Activated CD4-positive, alpha-beta T cell treated with anti-CD3 and anti-CD28 coated beads, Interleukin-2, amount 50 U/mL, for 48 hours (primary cell): ENCODE measurements at places on chromosomes 12 and 14.

DNA sequence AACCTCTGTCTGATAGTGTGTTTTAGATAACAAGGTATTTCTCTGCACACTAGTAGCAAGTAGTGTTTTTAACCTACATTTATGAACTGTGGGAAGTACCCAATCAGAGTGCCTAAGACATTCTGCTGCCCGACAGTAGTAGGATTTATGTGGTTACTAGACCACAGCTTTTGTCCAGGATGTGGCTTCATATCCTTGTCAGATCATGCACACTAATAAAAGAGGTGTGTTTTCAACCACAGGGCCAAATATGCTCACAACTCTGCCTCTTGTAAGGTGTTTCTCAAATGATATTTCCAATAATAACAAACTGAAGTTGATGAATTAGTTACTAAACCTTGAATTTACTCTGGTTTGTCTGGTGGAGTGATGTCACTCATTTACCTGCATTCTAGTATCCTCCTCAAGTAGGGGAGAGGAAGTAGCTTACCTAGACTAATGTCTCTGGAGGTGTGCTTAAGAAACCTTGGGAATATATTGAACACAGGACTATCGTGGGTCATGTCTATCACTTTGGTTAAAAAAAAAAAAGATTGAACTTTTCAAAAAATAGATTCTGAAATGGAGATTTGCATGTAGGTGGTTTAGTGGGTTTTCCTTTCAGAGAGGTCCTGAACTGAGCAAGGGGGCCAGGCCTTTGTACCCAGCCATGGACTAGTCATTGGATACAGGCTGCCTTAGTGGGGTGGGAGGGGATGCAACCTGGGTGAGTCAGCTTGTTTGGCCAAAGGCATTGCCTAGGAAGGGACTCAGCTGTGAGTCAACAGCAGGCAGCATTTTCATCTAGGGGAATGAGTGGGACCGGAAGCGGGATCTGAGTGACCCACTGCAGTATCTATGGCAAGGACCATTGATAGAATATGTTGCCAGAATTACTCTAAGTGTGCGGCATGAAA is 14.1 kb downstream of the FBXW8 start:
- DNase-seq, result peak; percentile 44

- no peak for DNase-seq
These were observed 4.7 kb downstream of the MAP3K9 start for GRCh38 chr14:70804556-70805162.

DNA sequence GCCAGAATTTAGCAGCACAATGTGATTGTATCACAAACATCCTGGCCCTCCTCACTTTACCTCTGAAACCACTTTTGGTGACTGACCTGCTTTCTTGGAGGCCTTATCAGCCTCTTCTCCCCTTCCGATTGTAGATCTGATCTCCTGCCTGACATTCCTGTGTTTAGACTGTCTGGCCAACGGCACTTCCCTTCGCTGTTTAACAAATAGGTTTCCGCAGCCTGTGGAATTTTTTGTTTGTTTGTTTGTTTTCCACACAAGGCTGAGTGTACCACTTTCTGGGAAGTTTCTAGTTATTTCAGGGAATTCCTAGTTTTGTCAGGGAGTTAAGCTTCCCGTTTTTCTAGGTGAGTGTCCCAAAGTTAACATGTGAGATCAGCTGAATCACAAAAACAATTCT is 65.9 kb upstream of the CDKN3 start:
- no peak for DNase-seq

GRCh38 chr12:130444061-130444460 is 106.4 kb downstream of the PIWIL1 start:
- no peak for DNase-seq

DNA sequence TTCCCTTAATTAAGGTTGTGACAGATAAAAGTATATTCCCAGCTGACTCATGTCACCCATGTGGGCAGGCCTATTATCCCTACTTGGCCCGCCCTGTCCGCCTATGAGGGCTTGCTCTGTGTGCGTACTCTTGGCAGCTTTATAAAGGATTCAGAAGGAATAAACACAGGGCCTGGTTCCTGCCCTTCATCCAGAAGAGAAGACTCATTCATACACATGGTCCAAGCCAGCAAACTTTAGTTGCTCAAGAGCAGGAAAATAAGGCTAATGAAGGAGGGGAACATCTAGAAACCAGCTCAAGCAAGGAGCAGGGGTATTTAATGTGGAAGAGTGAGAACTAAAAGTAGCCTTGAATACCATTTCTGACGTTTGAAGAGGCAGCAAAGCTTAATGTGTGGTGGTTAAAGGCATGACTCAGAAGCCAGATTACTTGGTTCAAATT is 141.9 kb downstream of the CRADD start:
- DNase-seq, result no peak

DNA sequence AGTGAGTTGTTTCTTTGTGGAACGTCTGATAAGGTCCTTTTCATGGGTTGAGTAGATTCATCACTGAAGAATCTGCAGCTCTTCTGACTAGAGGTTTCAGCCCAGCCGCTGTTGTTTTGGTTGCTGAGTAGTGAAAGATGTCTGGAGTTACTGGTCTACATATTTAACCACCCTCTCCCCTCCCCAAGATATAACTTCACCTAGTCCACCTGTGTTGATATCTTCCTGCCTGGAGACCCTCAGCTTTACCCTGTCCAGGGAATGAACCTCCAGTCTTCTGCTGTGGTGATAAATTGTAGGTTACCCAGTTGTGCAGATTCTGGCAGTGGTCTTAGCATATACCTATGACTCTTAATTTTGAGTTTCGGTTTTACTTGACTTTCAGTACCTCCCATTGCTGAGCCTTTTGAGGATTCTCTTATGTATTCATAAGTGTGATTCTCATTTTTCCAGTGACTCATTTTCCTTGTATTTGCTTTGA is 62.9 kb downstream of the CCDC91 start:
- DNase-seq, result peak; percentile 65

- no peak for DNase-seq
These were observed 8.1 kb downstream of the GPR84 start for GRCh38 chr12:54356228-54356627.

GRCh38 chr14:51884086-51884927 is 23.9 kb downstream of the GNG2 start:
- DNase-seq, result no peak

- DNase-seq, result no peak
These were observed 5.2 kb downstream of the LRTM2 start for GRCh38 chr12:1825382-1826102.

DNA sequence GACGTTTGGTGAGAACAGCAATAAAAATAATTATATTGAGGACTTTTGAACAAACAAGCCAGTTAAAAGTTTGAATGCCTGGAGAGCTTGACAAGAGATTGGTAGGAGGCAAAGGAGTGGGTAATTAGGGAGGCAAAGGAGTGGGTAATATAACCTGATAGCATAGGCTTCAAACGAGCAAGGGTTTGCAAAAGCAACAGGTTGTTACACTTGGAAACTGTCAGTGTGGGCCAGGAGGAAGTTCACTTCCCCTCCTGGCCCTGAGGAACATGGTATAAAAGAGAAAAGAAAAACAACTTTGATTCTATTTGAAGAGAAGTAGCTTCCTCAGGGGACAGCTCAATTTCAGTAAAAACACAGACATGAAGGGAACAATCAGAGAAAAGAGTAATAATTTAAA is 121.7 kb downstream of the CCER1 start:
- DNase-seq, result no peak

DNA sequence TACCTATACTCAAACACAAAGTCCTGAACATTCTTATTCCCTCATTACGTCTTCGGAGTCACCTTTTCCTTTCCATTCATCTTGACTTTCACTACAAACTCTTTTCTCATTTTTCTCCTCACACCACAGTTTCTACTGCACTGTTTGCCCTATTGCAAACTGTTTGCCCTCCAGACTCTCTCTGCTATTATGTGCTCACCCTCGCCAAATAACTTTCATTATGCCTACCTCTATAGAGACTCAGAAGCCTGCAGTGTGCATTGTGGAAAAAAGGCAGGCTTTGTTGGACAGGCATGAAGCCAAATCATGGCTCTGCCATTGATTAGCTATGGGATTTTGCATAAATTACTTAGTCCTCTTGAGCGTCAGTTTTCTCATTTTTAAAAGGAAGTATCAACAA is 246.6 kb upstream of the CCDC196 start:
- no peak for DNase-seq

GRCh38 chr12:31736472-31736871 is 7.7 kb upstream of the AMN1 start:
- DNase-seq, result peak; percentile 67

GRCh38 chr12:100953677-100954076 is 159.1 kb downstream of the ANO4 start:
- no peak for DNase-seq

- DNase-seq, result no peak
These were observed 13.1 kb upstream of the RASSF9 start for GRCh38 chr12:85849344-85849743.

- peak; percentile 63 for DNase-seq
These were observed 783 bp downstream of the CORO1C start for GRCh38 chr12:108730365-108731104.

GRCh38 chr12:4099276-4099675 is 174.3 kb upstream of the CCND2 start:
- DNase-seq, result no peak

DNA sequence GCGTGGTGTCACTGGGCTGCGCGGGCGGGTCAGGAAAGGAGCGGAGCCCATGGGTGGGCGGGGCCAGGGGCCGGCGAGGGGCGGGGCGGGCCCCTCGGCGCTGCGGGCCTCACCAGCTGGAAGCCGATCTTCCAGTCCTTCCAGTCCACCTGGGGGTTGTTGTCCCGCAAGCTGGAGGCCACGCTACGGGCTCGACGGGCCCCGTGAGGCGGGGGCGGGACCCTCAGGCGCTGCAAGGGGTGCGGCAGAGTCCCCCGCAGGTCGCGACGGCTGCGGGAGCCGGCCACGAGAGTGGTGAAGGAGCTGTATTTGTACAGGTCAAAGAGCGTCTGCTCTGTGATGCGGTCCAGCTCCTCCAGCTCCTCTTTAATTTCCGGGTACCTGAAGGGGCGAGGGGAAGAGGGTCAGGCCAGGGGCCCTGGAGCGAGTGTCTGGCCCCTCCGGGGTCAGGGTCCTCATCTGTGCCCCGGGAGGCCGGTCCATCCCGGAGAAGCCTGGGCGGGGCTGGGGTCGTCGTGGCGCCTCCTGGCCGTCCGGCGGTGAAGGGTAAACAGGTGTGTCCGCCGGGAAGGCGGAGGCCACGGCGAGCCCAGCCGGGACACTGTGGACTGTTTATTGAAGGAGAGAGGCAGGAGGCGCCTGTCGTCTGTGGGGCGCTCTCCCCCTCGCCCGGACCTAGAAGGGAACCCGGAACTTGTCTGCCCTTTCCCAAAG is 11.9 kb downstream of the SCNN1A start:
- DNase-seq, result peak; percentile 74

DNA sequence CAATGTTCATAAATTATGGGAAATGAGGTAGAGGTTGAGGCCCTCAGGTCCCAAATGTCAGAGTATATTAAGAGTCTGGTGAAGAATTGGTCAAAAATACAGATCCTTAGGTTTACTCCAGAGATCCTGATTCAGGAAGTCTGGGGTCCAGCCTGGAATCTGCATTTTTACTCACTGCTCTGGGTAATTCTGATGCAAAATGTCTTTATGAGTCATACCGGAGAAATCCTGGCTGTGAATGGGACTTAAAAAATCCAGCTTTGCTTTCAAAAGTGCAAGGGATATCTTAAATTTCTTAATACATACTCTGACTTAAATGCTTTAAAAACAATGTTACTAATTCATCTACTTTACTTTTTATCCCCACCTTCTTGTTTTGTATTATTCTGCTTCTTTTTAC is 74.5 kb downstream of the FERMT2 start:
- no peak for DNase-seq

- peak; percentile 72 for DNase-seq
These were observed 4.1 kb downstream of the CKB start for GRCh38 chr14:103518422-103519042.

GRCh38 chr12:13713556-13714410 is 267.6 kb downstream of the GRIN2B start:
- DNase-seq, result no peak

GRCh38 chr12:92987362-92987761 is 58.3 kb upstream of the EEA1 start:
- no peak for DNase-seq

DNA sequence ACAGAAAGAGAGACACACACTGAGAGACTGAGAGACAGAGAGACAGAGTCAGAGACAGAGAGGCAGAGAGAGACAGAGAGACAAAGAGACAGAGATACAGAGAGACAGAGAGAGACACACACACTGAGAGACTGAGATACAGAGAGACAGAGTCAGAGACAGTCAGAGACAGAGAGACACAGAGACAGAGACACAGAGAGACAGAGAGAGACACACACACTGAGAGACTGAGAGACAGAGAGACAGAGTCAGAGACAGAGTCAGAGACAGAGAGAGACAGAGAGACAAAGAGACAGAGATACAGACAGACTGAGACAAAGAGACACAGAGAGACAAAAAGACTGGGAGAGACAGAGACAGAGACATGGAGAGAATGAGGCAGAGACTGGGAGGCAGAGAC is 90.0 kb downstream of the GALNT9 start:
- DNase-seq, result no peak

GRCh38 chr12:68377881-68378280 is 45.7 kb upstream of the MDM1 start:
- DNase-seq, result no peak

DNA sequence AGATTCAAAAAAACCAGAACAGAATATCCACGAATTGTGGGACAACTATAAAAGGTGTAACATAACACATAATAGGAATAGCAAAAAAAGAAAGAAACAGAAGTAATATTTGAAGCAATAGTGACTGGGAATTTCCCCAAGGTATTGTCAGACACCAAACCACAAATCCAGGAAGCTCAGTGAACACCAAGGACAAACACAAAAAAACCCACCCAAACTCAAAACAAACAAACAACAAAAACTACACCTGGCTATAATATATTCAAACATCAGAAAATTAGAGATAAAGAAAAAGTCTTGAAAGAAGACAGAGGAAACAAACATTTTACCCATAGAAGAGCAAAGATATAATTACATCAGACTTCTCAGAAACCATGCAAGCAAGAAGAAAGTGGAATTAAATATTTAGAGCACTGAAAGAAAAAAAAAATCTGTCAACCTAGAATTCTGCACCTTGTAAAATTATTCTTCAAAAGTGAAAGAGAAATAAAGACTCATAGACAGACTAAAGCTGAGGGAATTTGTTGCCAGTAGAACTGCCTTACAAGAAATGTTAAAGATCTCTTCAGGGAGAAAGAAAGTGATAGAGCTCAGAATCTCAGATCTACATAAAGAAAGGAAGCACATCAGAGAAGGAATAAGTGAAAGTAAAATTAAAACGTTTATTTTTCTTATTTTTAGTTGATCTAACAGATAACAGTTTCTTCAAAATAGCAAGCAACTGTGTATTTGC is 12.1 kb upstream of the HMGA2 start:
- no peak for DNase-seq

DNA sequence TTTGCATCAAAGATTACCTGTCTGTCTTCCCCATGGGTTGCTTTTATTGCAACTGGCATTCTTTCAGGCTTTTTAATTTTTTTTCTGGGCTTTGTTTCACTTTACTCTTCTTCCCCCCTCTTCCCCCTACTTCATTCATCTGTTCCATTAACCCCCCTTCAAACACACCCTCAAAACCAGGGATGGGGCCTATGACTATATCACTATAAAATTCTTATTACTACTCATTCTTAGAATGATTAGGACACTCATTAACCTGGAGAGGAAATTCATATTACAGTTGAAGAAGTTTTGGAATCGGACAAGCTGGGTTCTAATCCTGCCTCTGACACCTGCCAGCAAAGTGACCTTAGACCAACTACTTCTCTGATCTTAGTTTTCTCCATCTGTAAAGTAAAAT is 24.8 kb upstream of the MDM1 start:
- DNase-seq, result no peak
